Left ventricle myocardium inferior (tissue), 1 donor: ENCODE measurements at places on chromosomes 5 and 9.

DNA sequence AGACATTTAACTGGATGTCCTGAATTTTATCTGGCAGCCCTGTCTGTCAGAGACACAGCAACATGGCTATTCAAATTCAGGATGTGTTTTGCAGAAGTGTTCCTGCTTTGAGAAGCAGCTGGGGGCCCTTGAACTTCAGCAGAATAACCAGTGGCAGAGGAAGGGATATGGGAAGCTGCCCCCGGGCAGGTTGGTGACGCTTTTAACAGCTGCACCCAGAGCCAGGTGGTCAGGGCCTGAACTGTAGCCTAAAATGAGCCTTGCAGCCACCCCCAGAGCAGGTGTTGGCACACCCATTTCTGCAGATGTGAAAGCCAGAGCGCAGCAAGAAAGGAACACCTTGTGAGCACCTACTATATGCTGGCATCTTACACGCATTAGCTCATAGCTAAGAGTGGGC lies 128.7 kb upstream of the BOD1 start:
- no peak overlapping the region for H3K4me3 ChIP-seq
- no peaks in the 10 kb centered on the region for H3K36me3 ChIP-seq
- H3K27me3 ChIP-seq: no peaks in the 10 kb centered on the region
- H3K27ac ChIP-seq: no peak overlapping the region
- no peak for DNase-seq

DNA sequence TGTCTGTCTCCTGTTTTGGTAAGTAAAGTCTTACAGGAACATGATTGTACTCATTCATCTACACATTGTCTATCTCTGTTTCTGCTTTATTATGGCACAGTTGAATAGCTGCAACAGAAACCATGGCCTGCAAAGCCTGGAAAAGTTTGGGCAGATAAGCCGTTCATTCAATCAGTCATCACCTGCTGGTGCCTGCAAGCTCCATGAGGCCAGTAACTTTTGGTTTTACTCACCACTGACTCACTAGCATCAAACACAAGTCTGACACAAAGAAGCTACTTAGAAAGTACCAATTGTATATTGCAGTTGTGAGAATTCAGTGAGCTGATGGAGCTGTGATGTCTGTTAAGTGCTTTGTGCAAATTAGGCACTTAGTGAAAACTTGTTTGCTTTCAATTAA lies 373.6 kb upstream of the SGCD start:
- no peak overlapping the region for H3K4me3 ChIP-seq
- no peak for DNase-seq
- H3K27ac ChIP-seq: peak overlapping the region; percentile 24
- no peaks in the 10 kb centered on the region for H3K27me3 ChIP-seq

DNA sequence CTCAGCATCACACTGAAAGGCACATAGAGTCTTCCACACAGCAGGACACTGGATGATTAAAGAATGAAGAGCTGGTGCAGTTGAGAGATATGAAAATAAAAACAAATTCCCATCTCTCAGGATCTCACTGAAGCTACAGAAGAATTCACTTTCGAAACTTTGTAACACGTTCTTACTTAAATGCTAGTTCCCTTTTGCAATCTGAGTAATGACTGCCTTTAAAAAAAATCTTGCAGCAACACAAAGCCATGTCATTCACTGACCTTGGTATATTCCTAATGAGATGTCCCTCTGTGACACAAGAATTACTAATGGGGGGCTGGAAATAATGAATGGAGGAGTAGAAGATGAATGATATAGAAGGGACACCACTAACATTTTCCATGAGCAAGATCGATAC lies 201.8 kb downstream of the GLIS3 start:
- DNase-seq: no peak
- H3K4me1 ChIP-seq: peaks cover 15% of the 10 kb centered on the region
- H3K27ac ChIP-seq: peak overlapping the region; percentile 16

- no peaks in the 10 kb centered on the region for H3K36me3 ChIP-seq
- peak overlapping the region; percentile 95 for H3K27ac ChIP-seq
- H3K4me3 ChIP-seq: peak overlapping the region; percentile 77
- H3K4me1 ChIP-seq: peaks cover 96% of the 10 kb centered on the region
Observed at GRCh38 chr5:67005737-67006499, 190.7 kb downstream of the CD180 start.

- H3K36me3 ChIP-seq: no peaks in the 10 kb centered on the region
- H3K27me3 ChIP-seq: no peaks in the 10 kb centered on the region
- H3K27ac ChIP-seq: peak overlapping the region; percentile 73
- H3K4me3 ChIP-seq: no peak overlapping the region
- H3K4me1 ChIP-seq: peaks cover 39% of the 10 kb centered on the region
- no peak for DNase-seq
Observed at GRCh38 chr5:34673463-34674125, 17.5 kb downstream of the RAI14 start.
